ENCODE measurements at places on chromosomes 5 and 9.

DNA sequence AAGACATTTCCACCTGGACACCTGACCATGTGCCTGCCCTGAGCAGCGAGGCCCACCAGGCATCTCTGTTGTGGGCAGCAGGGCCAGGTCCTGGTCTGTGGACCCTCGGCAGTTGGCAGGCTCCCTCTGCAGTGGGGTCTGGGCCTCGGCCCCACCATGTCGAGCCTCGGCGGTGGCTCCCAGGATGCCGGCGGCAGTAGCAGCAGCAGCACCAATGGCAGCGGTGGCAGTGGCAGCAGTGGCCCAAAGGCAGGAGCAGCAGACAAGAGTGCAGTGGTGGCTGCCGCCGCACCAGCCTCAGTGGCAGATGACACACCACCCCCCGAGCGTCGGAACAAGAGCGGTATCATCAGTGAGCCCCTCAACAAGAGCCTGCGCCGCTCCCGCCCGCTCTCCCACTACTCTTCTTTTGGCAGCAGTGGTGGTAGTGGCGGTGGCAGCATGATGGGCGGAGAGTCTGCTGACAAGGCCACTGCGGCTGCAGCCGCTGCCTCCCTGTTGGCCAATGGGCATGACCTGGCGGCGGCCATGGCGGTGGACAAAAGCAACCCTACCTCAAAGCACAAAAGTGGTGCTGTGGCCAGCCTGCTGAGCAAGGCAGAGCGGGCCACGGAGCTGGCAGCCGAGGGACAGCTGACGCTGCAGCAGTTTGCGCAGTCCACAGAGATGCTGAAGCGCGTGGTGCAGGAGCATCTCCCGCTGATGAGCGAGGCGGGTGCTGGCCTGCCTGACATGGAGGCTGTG is 32.4 kb downstream of the CXXC5 start:
- DNase-seq = no peak

DNA sequence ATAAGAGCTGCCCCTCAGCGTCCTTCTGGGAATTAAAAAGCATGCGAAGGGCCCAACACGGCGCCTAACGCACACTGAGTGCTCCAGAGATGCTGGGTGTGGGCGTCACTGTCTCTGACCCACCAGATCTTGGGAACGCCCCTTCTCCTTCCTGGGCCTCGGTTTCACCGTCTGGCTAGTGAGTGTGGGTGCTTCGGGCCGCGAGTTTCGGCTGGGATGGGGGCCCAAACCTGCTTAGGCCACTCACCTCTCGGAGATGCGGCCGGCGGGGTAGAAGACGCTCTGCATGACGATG is 3.7 kb downstream of the PIP5KL1 start:
- DNase-seq = no peak

- no peak for DNase-seq
Measured at GRCh38 chr5:176921714-176922113, 22.6 kb upstream of the HK3 start.

DNA sequence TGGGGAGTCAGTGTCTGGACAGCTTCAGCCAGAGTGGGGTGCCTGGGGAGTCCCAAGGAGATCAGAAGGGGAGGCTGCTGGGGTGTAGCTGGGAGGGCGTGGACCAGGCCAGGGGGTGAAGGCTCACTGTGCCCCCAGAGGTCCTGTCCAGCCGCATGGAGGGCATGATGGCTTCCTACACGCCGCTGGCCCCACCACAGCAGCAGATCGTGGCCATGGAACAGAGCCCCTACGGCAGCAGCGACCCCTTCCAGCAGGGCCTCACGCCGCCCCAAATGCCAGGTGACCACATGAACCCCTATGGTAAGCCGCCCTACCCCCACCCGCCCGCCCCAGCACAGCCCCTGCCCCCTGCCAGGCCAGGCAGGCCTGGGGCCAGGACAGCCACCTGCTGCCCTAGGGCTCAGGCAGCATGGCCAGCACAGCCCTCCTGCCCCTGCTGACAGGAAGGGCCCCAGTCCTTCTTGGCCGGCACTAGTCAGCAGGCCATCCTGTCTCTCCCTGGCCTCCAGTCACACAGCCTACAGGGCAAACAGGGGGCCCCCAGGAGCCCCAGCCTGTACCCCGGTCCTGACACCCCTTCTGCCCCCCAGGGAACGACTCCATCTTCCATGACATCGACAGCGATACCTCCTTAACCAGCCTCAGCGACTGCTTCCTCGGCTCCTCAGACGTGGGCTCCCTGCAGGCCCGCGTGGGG is 82.1 kb downstream of the LMX1B start:
- DNase-seq = no peak

Data from stimulated activated CD4-positive, alpha-beta T cell treated with anti-CD3 and anti-CD28 coated beads, TNF-alpha, amount 100 ng/mL, for 48 hours (primary cell).